Uterus (tissue), 4 donors: ENCODE measurements at places on chromosomes 4 and X. TPM values are rescaled to one million over a fixed set of nuclear protein-coding genes. Genes with fewer than 3 reads are reported as not detected.

DNA sequence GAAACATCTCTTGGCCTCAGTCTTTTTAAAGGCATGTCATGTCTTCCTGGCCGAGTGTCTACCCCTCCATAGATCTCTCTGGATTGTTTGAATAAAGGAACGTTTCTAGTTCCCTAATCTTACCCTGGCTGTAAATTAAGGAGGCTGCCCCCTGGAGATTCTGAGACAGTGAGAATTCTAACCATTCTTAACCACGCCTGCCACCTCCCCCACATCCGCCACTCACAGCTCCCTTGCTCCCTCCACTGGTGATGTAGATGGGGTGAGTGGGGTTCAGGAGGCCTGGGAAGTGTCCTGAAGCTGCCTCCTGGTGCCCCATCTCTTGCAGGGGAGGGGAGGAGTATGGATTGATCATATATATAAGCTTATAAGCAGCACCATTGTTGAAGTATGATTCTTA lies 48.0 kb upstream of the TRIM2 start:
- no peaks in the 10 kb centered on the region for H3K27me3 ChIP-seq
- no peak overlapping the region for H3K27ac ChIP-seq
- no peaks in the 10 kb centered on the region for H3K4me1 ChIP-seq
- H3K4me3 ChIP-seq, result no peak overlapping the region

DNA sequence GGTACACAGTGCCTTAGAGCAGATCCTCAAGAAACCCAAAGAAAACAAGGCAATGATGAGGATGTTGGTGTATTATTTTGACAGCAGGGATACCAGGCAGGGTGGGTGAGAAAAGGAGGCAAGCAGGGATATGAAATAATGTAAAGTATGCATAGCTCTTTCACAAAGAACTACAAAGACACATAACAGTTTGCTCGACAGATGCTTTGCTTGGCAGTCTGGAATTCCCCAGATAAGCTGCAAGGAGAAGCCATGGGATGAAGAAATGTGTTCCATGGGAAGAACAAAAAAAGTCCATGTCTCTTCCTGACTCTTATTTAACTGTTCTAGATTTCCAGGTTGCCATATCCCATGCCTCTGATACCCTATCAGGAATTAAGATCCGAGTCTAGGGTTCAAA lies 75.4 kb downstream of the FAM13A start:
- no peaks in the 10 kb centered on the region for H3K27me3 ChIP-seq
- H3K4me3 ChIP-seq, result no peak overlapping the region
- DNase-seq, result no peak
- H3K36me3 ChIP-seq, result no peaks in the 10 kb centered on the region
- no peaks in the 10 kb centered on the region for H3K4me1 ChIP-seq
- no peak overlapping the region for H3K27ac ChIP-seq

The FHIP1A gene
- total RNA-seq, result 12.2 TPM

DNA sequence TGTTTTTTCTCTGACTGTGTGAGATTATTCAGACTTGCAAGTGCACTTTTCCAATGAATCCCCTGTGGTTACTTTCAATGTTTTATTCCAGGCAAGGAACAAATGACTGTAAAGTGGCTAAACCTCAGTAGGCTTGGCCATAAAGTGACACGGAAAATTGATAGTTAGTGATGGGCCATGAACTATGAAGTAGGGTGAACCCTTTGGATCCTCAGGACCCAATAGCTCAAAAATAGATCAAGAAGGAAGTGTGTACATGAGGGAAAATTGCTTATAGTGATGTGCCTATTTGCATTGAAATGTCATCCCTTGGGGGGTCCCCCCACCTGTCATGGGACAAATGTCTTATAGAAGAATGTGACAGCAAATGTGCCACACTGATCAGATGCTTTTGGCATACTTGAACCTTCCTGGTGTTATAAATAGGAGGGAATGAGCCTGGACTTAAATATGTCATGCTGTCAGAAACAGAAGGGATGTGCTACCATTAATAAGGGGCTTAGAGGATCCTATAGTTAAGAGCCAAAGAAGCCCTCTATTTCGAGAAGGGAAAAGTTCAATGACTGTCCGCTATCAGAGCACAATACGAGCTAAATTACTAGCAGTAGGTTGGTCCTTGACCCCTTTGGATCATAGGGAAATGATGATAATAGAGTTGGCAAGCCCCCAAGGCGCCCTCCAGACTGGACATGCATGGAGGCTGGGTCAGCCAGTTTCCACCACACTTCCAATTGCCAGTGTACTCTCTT lies 30.3 kb downstream of the SLC16A2 start:
- H3K36me3 ChIP-seq, result no peaks in the 10 kb centered on the region
- no peaks in the 10 kb centered on the region for H3K27me3 ChIP-seq
- H3K4me3 ChIP-seq, result no peak overlapping the region
- H3K4me1 ChIP-seq, result no peaks in the 10 kb centered on the region
- H3K27ac ChIP-seq, result no peak overlapping the region

- no peaks in the 10 kb centered on the region for H3K27me3 ChIP-seq
- no peaks in the 10 kb centered on the region for H3K4me1 ChIP-seq
- DNase-seq, result no peak
- H3K36me3 ChIP-seq, result no peaks in the 10 kb centered on the region
- peak overlapping the region; percentile 33 for H3K4me3 ChIP-seq
These were observed 590 bp downstream of the ARHGEF9 start for GRCh38 chrX:63784346-63784901.

- no peaks in the 10 kb centered on the region for H3K4me1 ChIP-seq
- no peak overlapping the region for H3K27ac ChIP-seq
- H3K36me3 ChIP-seq, result no peaks in the 10 kb centered on the region
- no peak for DNase-seq
- H3K4me3 ChIP-seq, result no peak overlapping the region
- no peaks in the 10 kb centered on the region for H3K27me3 ChIP-seq
These were observed 158.2 kb upstream of the DDIT4L start for GRCh38 chr4:100348473-100348872.

DNA sequence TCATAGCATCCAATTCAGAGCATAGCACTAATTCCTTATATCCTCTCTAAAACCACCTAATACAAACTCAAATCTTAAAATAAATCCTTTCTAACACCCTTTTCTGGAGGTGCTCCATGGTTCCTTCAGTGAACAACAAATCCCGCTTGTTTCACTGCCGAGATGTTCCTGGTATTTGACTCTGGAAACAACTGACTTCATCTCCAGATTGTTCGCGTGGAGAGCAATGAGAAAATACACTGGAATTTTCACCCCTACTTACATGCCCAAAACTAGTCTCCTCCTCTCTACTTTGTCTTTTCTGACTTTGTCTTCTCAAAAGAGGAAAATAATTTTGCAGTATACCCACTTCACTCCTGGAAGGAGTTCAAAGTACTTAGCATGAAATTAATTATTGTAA lies 129.0 kb downstream of the PLS3 start:
- no peak for DNase-seq
- H3K4me3 ChIP-seq, result no peak overlapping the region
- H3K36me3 ChIP-seq, result no peaks in the 10 kb centered on the region

The MRFAP1L1 gene
- total RNA-seq, result 76.9 TPM

- no peaks in the 10 kb centered on the region for H3K27me3 ChIP-seq
- H3K4me3 ChIP-seq, result no peak overlapping the region
- no peak overlapping the region for H3K27ac ChIP-seq
- DNase-seq, result no peak
- H3K4me1 ChIP-seq, result no peaks in the 10 kb centered on the region
These were observed 312.6 kb upstream of the FTHL17 start for GRCh38 chrX:31384471-31384870.

- peak; percentile 35 for DNase-seq
- no peaks in the 10 kb centered on the region for H3K36me3 ChIP-seq
- H3K27me3 ChIP-seq, result no peaks in the 10 kb centered on the region
- H3K4me1 ChIP-seq, result no peaks in the 10 kb centered on the region
These were observed 401 bp upstream of the EDNRA start for GRCh38 chr4:147480502-147480890.

The APEX2 gene
- 4.1 TPM for total RNA-seq

DNA sequence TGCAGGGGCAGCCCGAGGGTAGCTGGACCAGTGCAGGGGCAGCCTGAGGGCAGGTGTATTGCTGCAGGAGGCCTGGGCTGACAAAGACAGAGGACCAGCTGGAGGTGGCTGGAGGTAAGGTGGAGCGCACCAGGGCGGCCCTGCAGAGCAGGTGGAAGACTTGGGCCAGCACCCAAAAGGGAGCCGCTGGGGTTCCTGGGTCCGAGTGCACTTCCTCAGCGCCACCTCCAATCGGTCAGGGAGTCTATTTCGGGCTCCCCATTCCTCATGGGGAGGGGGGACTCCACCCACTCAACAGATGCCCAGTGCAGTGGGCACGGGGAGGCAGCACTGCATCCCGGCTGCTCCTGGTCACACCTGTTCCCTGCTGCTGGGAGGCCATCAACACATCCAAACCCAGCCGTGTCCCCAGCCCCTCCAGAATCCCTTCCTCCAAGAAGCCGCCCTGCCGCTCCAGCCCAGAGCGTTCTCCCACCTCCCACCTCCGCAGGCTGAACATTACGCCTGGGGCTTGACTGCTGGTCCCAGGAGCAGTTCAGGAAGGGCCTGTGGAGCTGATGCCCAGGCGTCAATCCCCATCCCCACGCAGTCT lies 1.5 kb downstream of the LRPAP1 start:
- H3K36me3 ChIP-seq, result no peaks in the 10 kb centered on the region
- H3K27ac ChIP-seq, result no peak overlapping the region
- DNase-seq, result no peak
- no peak overlapping the region for H3K4me3 ChIP-seq
- peaks cover 11% of the 10 kb centered on the region for H3K4me1 ChIP-seq
